Dermis microvascular lymphatic vessel endothelial cell (primary cell): ENCODE measurements at places on chromosomes 3 and 15. TPM values are rescaled to one million over a fixed set of nuclear protein-coding genes. Genes with fewer than 3 reads are reported as not detected.

ACTR8 gene
- 24.9 and 35.3 TPM in 2 replicates for total RNA-seq

PIF1 gene
- 4.4 and 9.0 TPM in 2 replicates for total RNA-seq

ST3GAL6 gene
- total RNA-seq, result 7.2 and 44.5 TPM in 2 replicates

CAMK2N2 gene
- total RNA-seq, result not detected in 2 replicates

GRAMD1C gene
- total RNA-seq, result 16.6 and 20.9 TPM in 2 replicates

SLC7A14 gene
- under 0.01 and 0.13 TPM in 2 replicates for total RNA-seq

RFTN1 gene
- total RNA-seq, result 19.3 and 29.0 TPM in 2 replicates

GOLGA8S gene
- total RNA-seq, result 0.13 TPM in 1 of 2 replicates, not detected in the other

SPG11 gene
- 30.2 and 35.9 TPM in 2 replicates for total RNA-seq

CHRM5 gene
- under 0.01 and 0.13 TPM in 2 replicates for total RNA-seq

CD86 gene
- total RNA-seq, result not detected in 2 replicates

PDZRN3 gene
- total RNA-seq, result under 0.01 and 0.13 TPM in 2 replicates

PLS1 gene
- 0.38 and 1.2 TPM in 2 replicates for total RNA-seq

A4GNT gene
- total RNA-seq, result not detected in 2 replicates
